Activated CD8-positive, alpha-beta T cell treated with anti-CD3 and anti-CD28 coated beads for 36 hours (primary cell): ENCODE measurements at places on chromosomes 5 and 9. TPM values are rescaled to one million over a fixed set of nuclear protein-coding genes. Genes with fewer than 3 reads are reported as not detected.

FGD3 gene
- 41.6 TPM for total RNA-seq

WDR31 gene
- 1.3 TPM for total RNA-seq

GRCh38 chr9:100070104-100071041 is 28.4 kb downstream of the ERP44 start:
- DNase-seq, result no peak

C1QTNF3 gene
- total RNA-seq, result 1.4 TPM

DNA sequence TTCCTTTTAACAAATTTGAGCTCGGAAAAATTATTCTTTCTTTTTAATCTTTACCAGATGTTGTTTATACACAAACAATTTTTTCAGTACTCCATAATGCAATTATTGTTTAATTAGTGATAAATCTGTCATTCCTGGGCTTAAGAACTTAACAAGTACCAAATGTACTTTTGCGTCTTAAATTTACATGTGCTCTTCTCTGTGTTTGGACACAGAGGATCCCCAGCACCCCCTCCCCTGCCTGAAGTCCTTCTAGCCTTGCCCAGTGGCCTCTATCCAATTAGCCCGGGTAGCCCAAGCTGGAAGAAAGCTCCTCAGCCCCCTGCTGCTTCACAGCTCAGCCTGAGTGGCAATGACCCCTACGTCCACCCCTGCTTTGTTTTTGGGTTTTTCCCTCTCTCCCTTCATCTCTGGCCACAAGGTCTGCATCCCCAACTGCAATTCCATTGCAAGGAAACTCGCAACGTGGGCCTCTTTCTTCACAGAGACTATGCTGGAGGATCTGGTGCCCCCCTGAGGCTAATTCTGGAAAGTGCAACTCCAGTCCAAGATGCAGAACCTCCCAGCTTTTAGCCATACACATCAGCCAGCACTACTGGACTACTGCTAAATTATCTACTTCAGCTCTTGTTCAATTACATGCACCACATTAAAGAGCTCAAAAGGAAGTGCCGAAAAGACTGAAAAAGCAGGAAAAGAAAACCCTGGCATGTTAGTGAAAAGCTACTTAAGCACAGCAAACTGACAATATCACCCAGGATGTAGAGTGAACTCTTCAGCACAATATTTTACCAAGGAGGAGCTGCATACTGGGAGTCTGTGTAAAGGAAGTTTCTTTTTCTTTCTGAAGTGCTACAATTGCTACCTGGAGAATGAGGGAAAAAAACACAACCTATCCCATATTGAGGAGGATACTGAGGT is 186.2 kb downstream of the FANCC start:
- DNase-seq, result peak; percentile 55

CTXN3 gene
- total RNA-seq, result not detected

DNA sequence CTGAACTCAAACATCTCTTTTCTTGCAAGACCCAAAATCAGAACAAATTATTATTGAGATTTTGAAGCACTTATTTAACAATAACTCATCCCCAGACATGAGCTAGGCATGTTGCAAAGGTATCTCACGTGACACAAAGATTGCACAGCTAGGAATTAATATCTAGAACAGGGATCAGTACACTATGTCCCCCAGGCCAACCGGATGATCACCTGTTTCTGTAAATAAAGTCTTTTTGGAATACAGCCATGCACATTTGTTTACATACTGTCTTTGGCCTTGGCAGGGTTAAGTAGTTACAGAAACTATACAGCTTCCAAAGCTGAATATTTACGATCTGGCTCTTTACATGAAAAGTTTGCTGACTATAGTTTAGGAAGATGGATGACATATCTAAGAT is 287.7 kb downstream of the ACTL7B start:
- no peak for DNase-seq
